ENCODE measurements at places on chromosomes 2 and 18.
A peak's percentile ranks its signal among the peaks of the same experiment; 100 is the strongest.

DNA sequence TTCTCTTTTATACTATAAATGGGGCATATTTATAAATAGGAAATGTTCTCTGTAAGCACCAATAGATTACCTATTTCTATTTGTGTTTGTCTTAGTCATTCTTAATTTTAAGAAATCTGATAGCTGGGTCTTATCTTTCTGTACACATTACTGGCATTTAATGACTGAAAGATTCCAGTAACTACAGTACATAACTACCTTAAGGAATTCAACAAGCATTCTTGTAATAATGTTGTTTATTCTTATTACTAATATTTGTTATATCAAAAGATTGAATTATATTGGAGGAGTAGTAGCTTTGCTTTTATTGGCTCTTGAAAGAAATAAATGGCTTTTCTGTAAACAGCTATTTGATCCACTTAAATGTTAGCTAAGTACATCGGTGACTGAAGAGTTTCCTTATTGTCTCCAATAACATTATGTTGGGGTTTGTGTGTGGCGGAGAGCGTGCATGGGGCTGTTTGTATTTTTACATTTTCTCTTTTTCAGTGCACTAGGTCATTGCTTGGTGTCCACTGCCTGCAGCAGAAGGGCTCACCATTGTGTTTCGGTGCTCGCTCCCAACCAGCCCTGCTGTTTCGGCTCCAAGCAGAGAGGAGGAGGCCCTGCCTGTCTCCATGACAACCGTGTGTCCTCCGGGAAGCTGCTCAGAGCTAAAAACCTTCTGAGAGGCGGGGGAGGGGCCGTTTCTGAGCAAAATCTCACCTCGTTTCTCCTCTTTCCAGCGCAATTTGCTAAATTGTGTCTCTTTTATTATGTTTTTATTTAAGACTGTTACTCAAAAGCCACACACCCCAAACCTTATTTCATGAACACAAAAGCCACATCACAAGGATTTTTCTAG, 112.5 kb upstream of the SLC38A11 start:
- peak; percentile 97 for DNase-seq

GRCh38 chr2:21633015-21633414, 509.2 kb downstream of the TDRD15 start:
- DNase-seq, result no peak

DNA sequence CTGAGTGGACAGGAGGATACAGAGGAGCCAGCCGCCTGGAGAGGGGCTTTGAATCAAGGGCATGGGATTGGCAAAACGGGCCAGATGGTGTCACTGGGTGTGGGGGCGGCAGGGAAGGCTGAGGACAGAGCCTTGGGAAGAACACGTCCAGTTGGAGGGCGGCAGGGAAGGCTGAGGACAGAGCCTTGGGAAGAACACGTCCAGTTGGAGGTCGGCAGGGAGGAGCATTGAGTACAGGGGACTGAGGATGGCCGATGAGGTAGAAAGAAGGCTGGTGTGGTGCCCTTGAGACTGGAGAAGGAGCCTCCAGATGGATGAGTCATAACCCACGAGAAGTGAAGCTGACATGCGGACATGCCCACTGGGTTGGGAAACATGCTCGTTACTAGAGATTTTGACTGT, 4.5 kb downstream of the HES6 start:
- no peak for DNase-seq

GRCh38 chr18:52824126-52824525, 484.1 kb downstream of the DCC start:
- no peak for DNase-seq

DNA sequence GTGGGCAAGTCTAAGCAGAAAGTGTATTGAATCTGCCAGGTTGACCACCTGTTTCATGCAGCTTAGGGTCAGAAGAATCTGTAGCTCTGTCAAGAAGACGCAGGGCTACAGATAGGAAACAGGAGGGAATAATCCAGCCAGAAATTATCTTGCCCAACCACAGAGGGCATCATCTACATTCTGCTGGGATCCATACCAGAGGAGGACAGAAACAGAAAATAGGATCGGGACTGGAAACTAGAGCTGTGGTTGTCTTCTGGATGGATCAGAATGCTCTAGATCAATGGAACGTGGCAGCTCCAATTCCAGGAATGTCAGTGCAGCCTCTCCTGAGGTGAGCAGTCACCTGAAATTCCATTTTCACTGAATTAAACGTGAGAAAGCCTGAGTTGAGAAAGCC, 3.6 kb downstream of the SPATA3 start:
- DNase-seq, result no peak

GRCh38 chr2:9219027-9219445, 12.4 kb downstream of the ASAP2 start:
- DNase-seq, result no peak

DNA sequence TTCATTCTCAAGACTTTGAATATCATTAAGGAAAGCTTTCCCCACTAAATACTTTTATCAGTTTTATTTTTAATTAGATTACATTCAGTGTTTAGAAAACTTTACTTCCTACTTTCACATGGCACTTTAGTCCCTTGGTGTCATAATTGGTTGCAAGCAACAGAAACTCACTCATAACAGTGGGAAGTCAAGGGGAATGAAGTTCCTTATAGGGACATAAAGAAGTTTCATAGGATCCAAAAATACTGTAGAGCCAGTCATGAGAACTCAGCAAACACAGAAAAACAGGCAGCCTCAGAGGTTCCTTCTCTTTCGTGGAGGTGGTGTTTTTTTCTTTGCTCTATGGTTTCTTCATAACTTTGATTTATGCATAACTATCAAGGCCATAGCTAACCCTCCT, 809.0 kb downstream of the BCL11A start:
- no peak for DNase-seq

GRCh38 chr2:230160112-230160660, 59.6 kb downstream of the SP110 start:
- no peak for DNase-seq

GRCh38 chr2:6310256-6311215, 555.2 kb downstream of the CMPK2 start:
- DNase-seq, result no peak

DNA sequence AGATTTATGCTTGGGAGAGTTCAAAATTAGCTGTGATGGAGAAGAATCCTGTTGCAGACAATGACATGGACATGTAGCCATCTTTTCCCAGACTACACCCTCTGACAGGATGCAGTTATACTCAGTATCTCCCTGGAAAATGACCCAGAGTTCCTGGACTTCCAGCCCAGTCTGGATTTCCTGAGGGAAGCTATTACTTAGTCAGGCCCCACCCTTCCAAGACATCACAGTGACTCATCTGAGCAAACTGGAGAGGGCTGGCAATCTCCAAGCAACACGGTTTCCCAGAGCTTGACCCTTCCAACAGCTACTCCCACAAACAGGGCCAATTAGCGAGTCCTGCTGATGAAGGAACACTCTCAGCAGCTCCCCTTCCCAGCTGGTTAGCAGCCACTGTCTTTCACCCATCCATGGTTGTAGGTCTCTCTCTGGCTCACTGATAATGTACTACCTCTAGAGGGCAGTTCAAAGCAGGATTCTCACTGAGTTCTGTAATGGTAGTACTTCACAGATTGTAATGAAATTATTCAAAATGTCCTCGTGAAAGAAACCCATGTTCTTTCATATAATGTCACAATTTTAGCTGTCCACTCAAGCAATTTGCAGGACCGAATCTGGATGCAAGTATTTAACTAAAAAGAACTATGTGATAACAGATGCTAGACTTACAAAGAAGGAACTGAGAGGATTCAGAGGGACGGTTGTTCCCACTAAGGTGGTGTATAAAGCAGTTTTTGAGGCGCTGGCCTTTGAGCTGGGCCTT, 110.2 kb downstream of the MDH1 start:
- DNase-seq, result peak; percentile 12

DNA sequence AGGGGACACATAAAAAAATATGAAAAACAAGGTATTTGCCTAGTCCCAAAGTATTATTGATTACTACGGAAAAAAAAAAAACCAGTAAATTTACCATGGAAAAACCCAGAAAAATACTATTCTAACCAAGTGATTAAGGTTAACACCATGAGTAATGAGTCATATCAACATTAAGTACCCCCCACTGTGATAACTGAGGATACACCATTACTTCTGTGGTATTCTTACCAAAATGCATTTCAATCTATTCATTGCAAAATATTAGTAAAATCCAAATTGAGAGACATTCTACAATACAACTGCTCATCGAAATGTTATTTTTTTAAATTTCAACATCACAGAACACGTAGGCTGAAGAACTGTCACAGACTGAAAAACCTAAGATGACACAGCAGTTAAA, 669.8 kb downstream of the ZEB2 start:
- DNase-seq, result no peak

DNA sequence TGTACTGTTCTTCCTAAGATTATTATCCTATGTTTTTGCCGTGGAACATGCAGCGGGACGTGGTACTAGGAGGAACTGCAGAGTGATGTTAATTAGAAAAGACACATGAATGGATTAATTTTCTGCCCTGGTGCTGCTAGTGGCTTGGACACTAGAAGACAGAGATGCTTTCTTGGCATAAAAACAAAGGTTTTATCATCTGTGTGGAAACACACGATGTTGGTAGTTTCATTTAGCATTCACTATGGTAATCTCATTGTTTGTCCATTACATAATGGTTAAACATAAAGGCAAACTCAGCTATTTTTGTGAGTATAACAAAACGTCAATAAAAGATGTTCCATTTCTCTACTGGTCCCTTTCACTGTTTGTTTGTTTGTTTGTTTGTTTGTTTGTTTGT, 22.8 kb downstream of the COL6A3 start:
- DNase-seq, result peak; percentile 11

GRCh38 chr2:127680706-127681287, 5.5 kb upstream of the LIMS2 start:
- no peak for DNase-seq

DNA sequence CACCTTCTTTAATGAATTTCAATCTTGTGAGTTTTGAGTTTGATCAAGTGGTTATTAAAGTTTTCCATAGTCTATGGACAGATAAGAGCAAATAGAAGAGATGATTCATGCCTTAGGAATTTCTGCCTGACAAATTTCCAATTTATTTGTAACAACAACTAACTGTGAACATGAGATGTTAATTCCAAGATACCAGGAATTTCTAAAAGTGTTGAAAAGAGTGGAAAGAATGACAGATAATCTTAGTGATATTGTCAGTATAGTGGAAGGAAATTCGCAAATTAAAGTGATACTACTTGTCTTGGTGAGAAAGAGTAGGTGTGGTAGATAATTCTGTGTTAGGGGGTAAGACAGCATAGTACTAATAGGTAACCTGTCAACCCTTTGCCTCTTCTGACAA, 82.4 kb downstream of the AGPS start:
- DNase-seq, result no peak

DNA sequence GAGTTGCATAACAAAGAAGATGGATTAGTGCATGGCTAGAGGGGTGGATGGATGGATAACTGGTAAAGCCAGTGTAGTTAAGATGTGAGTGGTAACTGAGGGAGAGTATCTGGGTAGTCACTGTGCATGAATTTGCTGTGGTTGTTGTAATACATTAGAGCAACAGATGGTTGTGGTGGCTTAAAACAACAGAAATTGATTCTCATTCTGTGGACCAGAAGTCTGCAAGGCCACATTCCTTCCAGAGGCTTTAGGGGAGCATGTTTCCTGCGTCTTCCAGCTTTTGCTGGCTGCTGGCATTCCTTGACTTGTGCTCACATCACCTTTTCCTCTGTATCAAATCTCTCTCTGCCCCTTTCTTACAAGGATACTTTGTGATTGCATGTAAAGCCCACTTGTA, 155.4 kb downstream of the ASB1 start:
- no peak for DNase-seq

- no peak for DNase-seq
Observed at GRCh38 chr2:242034138-242034537, 164.6 kb downstream of the RTP5 start.

DNA sequence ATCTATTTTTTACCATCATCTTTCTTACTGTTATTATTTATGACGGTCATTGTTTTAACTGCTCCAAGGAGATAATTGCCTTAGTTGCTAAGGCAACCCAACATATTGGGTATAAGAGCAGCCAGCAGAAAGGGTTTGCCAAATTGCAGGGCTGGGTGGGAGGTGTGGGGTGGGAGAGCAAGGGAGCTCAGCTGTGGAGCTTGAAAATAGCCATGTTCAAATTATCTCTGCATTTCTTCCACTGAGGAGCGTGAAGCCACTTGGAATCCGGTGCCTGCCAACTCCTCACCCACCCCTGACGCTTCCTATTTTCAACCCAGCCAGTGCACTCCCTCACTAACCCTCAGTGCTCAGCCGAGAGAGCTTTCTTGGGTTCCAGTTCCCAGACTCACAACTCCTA, 60.8 kb downstream of the SETBP1 start:
- DNase-seq, result no peak

DNA sequence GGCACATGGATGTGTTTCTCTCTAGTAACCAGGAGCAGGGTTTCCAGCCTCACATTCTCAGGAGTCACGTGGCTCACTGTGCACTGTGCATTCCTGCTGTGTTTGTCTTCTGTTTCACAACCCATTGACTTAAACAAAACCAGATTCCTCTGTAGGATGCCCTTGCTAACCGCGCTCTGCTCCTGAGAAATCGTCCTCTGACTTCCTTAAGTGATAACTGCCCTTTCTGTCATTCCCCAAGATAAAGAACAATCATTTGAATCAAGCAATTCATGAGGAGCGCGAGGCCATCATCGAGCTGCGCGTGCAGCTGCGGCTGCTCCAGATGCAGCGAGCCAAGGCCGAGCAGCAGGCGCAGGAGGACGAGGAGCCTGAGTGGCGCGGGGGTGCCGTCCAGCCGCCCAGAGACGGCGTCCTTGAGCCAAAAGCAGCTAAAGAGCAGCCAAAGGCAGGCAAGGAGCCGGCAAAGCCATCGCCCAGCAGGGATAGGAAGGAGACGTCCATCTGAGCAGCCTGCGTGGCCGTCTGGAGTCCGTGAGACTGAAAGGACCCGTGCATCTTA, 60.2 kb downstream of the RALBP1 start:
- peak; percentile 61 for DNase-seq

DNA sequence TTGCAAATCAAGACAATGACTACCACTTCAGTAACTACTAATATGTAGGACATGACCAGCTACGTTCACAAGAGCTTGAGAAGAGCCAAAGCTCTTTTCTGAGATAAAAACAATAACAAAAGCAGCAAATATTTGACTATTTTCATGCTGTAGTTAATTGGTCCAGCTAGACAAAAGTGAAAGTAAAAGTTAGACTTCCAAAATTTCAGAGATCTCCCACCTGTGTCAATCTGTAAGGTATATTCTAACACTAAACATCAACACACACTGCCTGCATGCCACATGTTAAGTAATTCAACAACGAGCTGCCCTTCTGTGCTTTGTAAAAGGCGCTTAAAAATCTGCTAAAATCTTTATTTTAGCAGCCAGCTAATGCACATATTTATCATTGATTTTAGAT, 185.9 kb downstream of the SLC39A10 start:
- DNase-seq, result no peak

GRCh38 chr18:5585653-5586052, 41.9 kb upstream of the EPB41L3 start:
- DNase-seq, result no peak

- DNase-seq, result no peak
Observed at GRCh38 chr2:137975280-137976271, 11.3 kb downstream of the HNMT start.
